ENCODE measurements at places on chromosomes 16 and 17. TPM values are rescaled to one million over a fixed set of nuclear protein-coding genes. Genes with fewer than 3 reads are reported as not detected.

DNA sequence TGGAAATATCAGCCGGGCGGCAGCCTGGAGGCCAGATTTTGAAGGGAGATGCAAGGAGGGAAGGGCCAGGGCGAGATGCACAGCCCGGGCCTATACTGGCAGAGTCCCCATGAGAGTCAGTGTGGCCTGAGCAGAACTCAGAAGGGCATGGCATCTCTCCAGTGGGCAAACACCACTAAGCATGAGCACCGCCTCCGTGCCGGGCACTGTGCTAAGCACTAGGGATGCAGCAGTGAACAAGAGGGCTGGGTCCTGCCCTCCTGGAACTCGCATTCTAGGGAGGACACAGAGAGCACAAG is 33.5 kb downstream of the TK2 start:
- DNase-seq = no peak

GRCh38 chr17:32943647-32944191 is 15.8 kb downstream of the TMEM98 start:
- no peak for DNase-seq

- no peak for DNase-seq
These were observed 7.1 kb downstream of the ARL4D start for GRCh38 chr17:43405861-43406260.

- DNase-seq = no peak
These were observed 11.6 kb upstream of the ROGDI start for GRCh38 chr16:4814046-4814445.

- DNase-seq = no peak
These were observed 236.7 kb downstream of the RBFOX3 start for GRCh38 chr17:79374087-79374689.

Gene CDH3
- total RNA-seq = 0.48 TPM

DNA sequence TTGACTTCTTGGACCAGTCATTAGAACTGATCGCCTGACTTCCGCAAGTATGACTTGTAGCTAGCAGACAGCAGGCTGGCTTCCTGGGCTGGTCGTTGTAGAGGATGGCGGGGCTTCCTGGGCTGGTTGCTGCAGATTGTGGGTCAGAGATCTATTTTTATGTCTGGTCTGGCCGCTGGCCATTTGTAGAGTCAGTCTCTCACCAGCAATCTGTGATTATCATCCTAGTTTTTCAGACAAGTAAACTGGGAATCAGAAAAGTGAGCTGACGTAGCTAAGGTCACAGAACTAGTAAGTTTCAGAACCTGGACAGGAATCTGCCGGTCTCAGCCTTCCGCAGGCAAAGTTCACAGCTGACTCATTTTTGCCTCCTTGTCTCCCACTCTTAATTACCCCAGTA is 19.1 kb downstream of the GPR142 start:
- DNase-seq = no peak

Gene CLDN7
- total RNA-seq = 1.7 TPM

All from activated T-cell treated with anti-CD3 and anti-CD28 coated beads, Interleukin-2, amount 50 U/mL, for 4 hours (primary cell).